Right ventricle myocardium superior (tissue), 1 donor: ENCODE measurements at places on chromosomes 6 and 20. TPM values are rescaled to one million over a fixed set of nuclear protein-coding genes. Genes with fewer than 3 reads are reported as not detected.
A peak's percentile ranks its signal among the peaks of the same experiment; 100 is the strongest.

DNA sequence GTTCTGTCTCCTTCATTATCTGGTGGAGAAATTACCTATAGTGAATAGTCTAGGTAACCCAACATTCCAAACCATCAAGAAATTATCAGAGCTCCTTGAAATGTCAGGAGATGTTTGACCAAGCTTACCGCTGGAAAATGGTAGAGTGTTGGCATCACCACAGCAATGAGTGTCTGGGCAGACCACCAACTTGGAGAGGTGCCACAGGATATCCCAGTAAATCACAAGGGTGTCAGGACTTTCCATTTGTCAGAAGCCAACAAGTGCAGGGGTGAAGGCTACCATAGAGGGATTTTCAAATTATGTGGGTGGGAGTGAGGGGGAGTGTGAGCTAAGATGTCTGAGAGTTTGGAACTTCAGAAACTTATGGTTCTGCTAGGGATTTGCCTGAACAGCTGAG, 73.2 kb downstream of the VGLL2 start:
- peak; percentile 50 for DNase-seq

DNA sequence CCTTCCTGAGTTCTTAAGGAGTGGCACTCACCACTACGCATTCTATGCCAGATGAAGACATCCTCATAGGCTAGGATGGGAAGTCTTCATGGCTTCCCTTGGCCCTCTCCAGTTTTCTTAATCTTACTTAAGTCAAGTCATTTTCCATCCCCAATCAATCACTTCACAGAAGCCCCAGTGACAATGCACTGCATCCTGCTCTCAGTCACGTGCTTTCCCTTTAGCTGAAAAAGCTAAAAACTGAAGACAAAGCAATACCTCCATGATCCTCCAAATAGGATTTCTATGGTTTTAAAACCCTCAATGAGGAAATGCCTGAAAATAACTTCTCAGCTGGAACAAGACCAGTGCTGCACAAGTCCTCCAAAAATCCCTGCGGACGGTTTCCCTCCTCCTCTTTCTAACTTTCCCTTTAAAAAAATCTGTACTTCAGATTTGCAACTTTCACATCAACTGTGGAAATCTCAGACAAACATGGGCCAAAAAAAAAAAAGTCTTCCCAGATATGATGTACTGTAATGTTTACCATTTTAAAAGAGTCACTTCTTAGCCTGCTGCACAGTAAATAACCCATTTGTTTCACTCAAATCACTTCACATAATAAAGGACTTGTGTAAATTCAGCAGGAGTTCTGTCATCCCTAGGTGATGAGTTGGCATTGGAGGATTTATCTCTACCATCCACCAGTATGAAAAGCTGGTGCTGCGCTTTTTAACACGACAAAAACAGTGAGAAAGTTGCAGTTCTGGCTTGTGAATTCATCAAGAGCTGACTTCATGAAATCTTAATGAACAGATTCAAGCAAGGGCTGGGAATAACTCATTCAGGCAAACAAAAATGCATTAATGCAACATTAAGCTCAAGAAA, 590.0 kb upstream of the NOX3 start:
- no peak for DNase-seq

DNA sequence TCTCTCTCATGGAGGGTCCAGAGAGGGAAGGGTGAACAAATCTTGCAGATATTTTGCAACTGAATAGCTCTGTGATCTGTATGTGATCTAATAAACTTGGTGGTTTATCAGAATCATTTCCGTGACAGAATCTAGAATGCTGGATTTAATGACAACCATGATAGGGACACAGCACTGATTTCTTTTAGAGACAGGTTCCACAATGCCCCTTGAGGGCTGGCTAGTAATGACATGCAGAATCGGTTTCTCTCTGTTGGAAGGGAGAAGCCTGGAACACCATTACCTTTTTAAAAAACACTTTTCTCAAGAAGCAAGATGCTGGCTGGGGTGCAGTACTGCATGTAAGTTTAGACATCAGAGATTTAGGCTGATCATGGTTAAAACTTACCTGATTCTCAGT, 313.4 kb downstream of the CDH26 start:
- no peak for DNase-seq

DNA sequence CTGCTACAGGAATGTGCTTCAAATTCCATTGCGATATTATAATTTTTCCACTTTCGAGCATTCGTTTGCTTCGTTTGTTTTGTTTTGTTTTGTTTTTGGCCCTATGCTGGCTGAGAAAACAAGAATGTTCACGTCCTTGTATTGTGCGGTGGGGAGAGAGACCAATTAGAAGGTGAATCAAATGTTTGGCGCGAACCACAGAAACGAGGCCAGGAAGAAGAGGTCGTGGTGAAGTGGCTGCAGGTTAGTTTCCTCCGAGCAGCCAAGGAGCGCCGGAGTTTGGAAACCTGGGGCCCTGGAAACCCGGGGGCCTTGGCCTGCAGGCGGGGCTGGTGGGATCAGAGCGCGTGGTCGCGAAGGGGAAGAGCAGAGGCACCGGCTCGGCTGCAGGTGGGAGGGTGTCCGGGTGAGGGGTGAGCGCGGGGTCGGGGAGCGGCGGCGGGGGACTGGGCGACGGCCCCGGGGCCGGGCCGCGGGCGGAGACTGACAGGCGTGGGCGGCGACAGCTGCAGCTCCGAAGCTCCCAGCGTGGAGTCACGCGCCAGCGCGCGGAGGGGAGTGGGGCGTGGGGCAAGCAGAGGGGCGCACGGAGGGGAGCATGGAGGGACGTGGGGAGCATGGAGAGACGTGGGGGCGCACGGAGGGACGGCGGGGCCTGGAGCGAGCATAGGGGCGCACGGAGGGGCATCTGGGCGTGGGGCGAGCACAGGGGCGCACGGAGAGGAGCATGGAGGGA, 141.5 kb upstream of the PDE10A start:
- no peak for DNase-seq

DNA sequence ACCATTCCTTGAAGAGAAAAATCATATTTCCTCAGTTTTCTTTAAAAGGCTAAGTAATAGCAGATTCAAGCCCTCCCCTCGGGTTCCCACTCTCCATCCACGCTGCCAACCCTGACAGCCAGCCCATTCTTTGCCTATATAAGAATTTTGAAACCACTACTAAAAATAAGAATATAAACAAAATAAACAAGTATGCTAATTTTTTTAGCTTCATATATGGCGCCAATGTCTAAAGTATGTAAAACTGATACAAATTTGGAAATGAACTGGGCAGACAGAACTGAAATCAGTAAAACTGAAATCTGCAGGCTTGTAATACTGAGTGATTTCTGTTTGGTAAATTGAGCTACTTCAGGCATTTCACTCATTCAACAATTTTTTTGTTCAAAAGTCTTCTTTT, 19.0 kb downstream of the ELOVL2 start:
- DNase-seq: no peak

- no peak for DNase-seq
These were observed 72.4 kb downstream of the STK35 start for GRCh38 chr20:2174067-2174466.

DNA sequence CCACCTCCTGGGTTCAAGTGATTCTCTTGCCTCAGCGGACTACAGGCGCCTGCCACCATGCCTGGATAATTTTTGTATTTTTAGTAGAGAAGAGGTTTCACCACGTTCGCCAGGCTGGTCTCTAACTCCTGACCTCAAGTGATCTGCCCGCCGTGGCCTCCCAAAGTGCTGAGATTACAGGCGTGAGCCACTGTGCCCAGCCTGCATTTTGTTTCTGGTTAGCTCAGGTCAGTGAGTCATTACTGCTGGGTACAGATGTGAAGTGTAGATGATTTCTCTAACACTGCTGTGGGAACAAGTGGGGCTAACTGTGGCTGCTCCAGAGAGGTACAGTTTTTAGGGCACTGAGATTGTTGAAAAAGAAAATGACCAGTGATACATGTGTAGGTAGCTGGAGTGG, 188.6 kb downstream of the PRL start:
- peak; percentile 45 for DNase-seq

DNA sequence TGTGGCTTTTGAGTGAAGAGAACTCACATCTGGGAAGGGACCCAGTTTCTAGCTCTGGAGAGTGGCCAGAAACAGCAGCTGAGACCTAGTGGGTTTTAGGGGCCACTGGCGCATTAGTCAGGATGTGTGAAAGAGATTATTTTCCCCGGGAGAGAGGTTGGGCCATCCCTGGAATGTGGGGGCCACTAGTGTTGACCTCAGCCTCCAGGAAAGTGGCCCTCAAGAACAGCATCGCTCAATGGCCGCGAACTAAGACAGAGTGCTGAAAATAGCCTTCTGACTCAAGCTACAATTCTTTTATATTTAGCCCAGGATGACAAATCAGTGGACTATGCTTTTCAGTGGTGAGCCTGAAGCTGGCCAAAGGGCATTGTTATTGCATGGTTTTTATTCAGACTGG, 210.4 kb upstream of the RNF24 start:
- DNase-seq: no peak

GRCh38 chr6:89597988-89598387, 40.6 kb downstream of the LYRM2 start:
- no peak for DNase-seq

DNA sequence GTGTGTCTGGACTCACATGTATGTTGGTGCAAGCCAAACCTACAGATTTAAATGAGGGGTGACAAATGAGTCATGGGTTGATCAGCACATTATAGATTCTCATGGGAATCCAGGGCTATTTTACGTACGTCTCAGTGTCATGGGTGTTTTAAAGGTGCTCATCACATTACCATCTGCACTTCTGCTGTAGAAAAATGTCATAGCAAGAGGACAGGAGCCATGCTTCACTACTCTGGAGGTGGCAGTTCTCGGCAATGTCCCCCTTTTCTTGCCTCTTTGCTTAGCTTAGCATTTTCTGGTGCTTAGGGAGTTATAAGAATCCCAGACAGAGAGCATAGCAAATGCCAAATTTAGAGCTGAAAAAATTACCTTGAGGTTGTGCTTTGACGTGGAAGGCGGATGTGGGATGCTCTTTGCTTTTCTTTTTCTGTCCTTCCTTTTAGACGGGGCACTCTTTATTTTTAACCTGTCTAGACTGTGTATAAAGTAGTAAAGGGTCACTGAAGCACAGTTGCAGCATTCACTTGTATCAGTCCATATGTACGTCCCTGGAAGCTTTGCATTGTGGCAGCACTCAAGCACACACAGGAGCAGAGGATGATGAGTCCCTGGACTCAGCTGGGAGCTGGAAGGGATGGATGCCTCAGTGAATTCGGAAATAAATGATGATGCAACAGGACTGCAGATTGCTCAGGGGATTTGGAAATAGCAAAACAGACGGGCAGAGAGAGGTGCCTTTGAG, 139.7 kb downstream of the SYNDIG1 start:
- DNase-seq: no peak

SRSF12 gene
- not detected for total RNA-seq

TSBP1 gene
- not detected for total RNA-seq

BPIFB2 gene
- not detected for total RNA-seq

POU3F2 gene
- not detected for total RNA-seq

NTSR1 gene
- not detected for total RNA-seq

DCBLD1 gene
- 6.7 TPM for total RNA-seq

RSPO4 gene
- not detected for total RNA-seq

LCA5 gene
- total RNA-seq: 1.9 TPM
